ENCODE measurements at places on chromosomes 2 and 18.

DNA sequence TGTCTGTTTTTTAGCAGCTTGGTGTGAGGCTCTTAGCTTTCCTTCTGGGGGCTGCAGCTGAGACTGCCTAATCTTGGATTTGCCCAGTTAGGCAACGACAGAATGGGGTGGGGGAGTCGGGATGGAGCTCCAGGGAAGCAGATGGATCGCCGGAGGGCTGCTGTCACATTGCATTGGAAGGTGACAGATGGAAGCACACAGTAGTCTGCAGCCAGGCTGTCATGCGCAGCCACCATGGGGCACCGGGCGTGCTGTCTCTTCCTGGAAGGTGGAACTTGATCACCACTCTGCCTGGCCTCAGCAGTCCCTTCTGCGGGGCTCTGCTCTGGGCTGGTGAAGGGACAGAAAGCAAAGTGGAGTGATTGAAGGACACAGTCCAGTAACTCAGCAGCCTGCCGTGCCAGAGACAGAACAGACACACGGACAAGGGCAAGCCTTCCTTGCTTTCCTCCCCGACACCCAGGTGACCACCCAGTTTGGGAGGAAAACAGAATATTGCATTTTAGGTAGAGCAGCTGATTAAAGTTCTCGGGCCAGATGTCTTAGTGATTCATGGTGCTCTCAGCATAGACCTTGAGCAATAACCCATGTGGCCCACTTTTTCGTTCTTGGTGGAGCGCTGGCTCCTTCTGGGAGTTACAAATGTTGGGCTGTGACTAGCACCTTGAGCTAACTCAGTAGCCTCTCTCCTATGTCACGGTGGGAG, 40.9 kb downstream of the RNF144A start:
- H3K27me3 ChIP-seq = no peaks in the 10 kb centered on the region
- H3K4me1 ChIP-seq = no peaks in the 10 kb centered on the region
- H3K4me3 ChIP-seq = no peak overlapping the region
- no peaks in the 10 kb centered on the region for H3K36me3 ChIP-seq
- no peak for DNase-seq

DNA sequence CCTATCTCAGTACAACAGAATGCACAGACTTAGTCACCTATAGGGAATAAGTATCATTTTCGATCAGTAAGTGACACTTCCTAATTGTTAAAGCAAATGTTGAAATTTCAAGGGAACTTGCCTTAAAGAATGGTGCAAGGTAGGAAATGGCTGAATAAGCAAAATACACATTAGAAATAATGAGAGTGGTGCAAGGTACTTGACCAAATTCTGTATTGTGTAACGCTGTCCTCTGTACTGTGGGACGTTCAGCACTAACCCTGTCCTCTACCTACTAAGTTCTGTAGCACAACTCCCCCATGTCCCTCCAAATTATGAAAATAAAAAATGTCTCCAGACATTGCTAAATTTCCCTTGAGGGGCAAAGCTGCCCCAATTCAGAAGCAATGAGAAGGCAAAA, 19.4 kb downstream of the MMADHC start:
- H3K27me3 ChIP-seq = no peaks in the 10 kb centered on the region
- peaks cover 42% of the 10 kb centered on the region for H3K36me3 ChIP-seq
- DNase-seq = no peak
- no peak overlapping the region for H3K4me3 ChIP-seq

- no peak overlapping the region for H3K27ac ChIP-seq
- no peak for DNase-seq
- H3K4me1 ChIP-seq = peaks cover 5% of the 10 kb centered on the region
Measured at GRCh38 chr2:72572501-72572900, 253.3 kb downstream of the EXOC6B start.

DNA sequence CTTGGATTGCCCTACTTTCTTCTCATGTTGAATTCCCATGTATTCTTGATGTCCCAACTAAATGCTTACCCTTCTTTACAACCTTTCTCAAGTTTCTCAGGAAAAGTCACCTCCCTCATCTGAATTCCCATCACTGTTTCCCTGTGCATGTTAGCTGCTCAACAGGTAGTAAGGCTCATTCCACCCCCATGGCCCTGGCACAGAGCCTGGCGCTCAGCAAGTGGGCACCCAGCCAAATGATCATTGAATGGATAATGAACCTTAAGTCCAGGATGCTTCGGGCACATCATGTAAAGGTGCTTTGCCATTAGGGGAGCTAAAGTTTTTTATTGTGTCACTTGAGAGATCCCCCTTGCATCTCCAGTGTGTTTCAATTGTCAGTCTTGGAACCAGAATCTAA, 124.0 kb downstream of the PKP4 start:
- no peaks in the 10 kb centered on the region for H3K36me3 ChIP-seq
- H3K4me3 ChIP-seq = no peak overlapping the region
- H3K4me1 ChIP-seq = no peaks in the 10 kb centered on the region
- DNase-seq = no peak
- H3K27me3 ChIP-seq = no peaks in the 10 kb centered on the region

GRCh38 chr18:47627030-47627429, 303.4 kb downstream of the SMAD2 start:
- no peak overlapping the region for H3K4me3 ChIP-seq
- H3K36me3 ChIP-seq = no peaks in the 10 kb centered on the region
- H3K4me1 ChIP-seq = no peaks in the 10 kb centered on the region
- H3K27ac ChIP-seq = no peak overlapping the region
- no peaks in the 10 kb centered on the region for H3K27me3 ChIP-seq

- no peaks in the 10 kb centered on the region for H3K27me3 ChIP-seq
- DNase-seq = no peak
- H3K4me1 ChIP-seq = no peaks in the 10 kb centered on the region
- H3K27ac ChIP-seq = no peak overlapping the region
- no peaks in the 10 kb centered on the region for H3K36me3 ChIP-seq
Measured at GRCh38 chr2:140639628-140640027, 1491.2 kb downstream of the LRP1B start.

DNA sequence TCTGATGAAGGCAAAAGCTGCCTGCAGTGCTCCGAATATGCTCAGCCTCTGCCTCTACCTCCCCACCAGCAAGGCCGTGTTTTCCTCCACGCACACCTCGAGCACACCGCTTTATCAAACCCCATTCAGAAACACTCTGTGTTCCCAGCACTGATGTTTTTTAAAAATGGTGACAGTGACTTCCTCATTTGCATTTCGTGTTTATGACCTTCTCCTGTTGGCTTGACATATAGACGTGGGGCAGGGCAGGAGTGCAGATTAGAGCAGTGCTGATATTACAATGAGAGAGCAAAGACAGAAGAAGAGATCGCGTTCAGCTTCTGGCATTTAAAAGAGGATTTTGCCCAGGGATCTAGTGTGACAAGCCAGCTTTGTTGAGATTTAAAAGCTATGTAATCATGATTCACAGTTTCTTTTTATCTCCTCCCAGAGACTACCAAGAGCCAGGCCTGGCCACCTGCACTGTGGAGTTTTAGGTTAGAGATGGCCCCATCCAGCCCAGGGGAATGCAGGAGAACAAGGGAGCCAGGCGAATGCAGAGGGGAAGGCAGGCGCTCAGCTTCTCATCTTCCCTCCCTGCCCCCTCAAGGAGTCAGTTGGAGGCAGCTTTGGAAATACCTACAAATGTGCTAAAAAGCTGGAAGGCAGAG, 61.5 kb upstream of the NEDD4L start:
- no peaks in the 10 kb centered on the region for H3K27me3 ChIP-seq
- no peaks in the 10 kb centered on the region for H3K36me3 ChIP-seq

DNA sequence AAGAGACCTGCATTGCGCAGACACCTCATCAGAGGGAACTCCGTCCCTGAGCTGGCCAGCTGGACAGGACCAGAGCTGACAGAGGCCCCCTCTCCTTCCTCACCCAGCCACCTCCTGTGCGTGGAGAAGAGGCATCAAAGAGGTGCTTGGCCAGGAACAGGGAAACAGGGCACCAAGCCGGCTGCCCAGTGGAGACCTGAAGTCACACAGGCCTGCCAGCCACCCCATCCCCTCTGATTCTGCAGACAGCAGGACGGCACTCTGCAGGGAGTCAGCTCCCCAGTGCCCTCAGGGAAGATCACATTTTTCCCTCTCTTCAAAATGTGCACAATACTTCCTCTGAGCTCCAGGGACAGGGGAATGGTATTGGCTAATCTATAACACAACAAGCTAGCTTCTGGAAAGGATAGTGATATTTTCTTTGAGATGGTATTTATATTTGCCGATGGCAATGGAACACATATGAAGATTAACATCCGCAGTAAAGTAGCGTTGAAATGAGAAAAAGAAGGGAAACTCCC, 30.5 kb downstream of the SLC1A4 start:
- no peaks in the 10 kb centered on the region for H3K27me3 ChIP-seq
- no peak overlapping the region for H3K27ac ChIP-seq
- peaks cover 3% of the 10 kb centered on the region for H3K4me1 ChIP-seq
- peaks cover 22% of the 10 kb centered on the region for H3K36me3 ChIP-seq
- no peak overlapping the region for H3K4me3 ChIP-seq
- no peak for DNase-seq

DNA sequence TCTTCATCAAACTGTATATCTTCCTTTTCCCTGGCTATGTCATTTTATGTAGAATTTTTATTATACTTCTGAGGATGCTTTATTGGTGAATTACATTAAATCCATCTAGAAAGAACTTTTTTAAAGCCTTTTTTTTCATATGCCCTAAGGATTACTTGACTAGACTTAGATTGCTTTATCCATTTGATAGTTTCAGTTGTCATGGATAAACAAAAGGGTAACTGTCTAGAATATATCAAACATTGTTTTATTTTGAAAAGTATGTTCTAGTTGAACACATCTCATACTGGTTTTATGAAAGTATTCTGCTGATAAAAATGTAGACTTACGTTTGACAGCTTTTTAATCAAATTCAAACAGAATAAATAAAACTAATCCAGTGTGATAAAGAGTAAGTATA, 639.8 kb downstream of the ARHGAP15 start:
- no peak for DNase-seq
- H3K27me3 ChIP-seq = no peaks in the 10 kb centered on the region
- no peaks in the 10 kb centered on the region for H3K4me1 ChIP-seq
- H3K36me3 ChIP-seq = no peaks in the 10 kb centered on the region
- H3K27ac ChIP-seq = no peak overlapping the region

DNA sequence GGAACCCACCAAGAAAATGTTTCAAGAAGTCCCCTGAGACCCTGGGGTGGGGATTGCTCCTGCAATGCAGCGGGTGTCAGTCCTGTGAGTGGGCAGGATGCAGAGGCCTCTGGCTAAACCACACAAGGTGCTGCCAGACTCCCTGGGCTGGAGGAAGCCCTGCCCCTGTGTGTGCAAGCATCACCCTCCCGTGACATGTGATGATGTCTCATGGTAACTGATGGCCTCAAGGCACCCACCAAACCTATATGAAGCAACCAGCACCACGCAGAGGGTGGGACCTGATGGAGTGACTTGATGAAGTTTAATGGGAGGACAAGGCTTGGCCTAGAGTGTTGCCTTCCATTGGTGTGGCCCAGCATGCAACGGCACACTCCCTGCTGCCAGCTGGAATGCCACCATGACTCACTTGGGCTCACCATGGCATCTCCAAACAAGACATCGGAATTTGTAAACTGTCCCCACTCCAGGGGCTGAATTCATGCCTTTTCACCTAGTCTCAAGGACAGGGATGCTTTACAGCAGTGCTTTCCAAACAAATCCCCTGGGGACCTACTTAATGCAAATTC, 8.7 kb upstream of the SLC14A1 start:
- no peaks in the 10 kb centered on the region for H3K4me1 ChIP-seq
- H3K36me3 ChIP-seq = no peaks in the 10 kb centered on the region
- no peaks in the 10 kb centered on the region for H3K27me3 ChIP-seq
- no peak overlapping the region for H3K27ac ChIP-seq
- no peak overlapping the region for H3K4me3 ChIP-seq
- DNase-seq = no peak

DNA sequence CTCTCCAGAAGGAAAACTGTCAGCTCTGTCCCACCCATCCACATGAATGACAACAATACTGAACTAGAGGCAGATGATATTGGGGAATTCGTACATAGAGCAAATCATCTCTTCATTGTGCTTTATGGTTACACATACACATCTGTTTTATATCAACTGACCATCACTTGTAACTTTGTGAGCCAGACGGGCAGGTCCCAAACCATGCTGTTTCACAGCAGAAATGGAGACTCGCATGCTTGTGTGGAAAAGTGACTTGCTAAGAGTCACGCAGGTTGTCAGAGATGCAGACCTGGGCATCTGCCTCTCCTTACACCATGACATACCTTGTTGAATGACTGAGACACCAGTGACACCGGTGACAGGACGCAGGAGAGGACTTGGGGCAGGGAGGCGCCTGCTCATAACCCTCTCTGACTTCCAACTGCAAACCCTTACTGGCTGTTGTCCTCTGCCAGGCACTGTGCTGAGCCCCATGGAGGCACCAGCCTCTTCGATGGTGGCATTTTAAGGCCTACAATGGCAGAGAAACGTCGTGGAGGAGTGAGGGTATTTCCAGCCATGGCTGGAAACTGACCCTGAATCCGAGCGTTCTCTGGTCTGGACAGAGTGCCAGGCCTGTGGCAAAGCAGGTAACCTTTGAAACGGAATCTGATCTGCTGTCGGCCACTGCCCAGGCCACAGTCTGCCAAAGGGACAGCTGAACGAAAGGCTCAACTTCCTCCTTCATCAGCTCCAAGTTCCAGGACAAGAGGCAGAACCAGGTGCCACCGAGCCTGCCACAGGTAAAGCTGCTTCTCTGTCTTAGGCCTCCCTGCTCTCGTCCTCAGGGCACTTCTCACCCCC, 26.9 kb upstream of the ROCK2 start:
- no peak overlapping the region for H3K27ac ChIP-seq
- no peak for DNase-seq
- no peaks in the 10 kb centered on the region for H3K27me3 ChIP-seq
- no peaks in the 10 kb centered on the region for H3K36me3 ChIP-seq

DNA sequence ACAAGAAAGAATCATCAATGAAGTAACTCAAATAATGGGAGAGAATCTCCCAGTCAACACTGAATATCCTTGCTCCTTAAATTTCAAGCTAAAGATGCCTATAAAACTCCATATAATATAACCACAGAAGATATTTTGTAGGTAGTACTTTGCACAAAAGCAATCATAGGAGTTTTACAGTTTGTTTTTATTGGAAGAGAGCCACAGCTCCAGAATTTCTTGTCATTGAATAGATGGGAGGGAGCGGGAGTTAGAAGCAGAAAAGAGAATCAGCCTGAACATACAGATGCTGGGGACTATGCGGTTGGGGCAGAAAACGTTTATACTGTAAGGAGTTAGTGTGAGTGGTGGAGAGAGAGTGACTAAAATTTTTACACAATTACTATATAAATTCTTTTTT, 18.3 kb upstream of the SMAD4 start:
- no peaks in the 10 kb centered on the region for H3K36me3 ChIP-seq
- DNase-seq = no peak
- H3K27me3 ChIP-seq = no peaks in the 10 kb centered on the region
- H3K4me3 ChIP-seq = no peak overlapping the region
- H3K27ac ChIP-seq = no peak overlapping the region

GRCh38 chr18:35246831-35247230, 6.0 kb downstream of the ZNF397 start:
- no peak overlapping the region for H3K4me3 ChIP-seq
- no peak for DNase-seq
- H3K36me3 ChIP-seq = peaks cover 66% of the 10 kb centered on the region
- no peak overlapping the region for H3K27ac ChIP-seq
- peaks cover 6% of the 10 kb centered on the region for H3K4me1 ChIP-seq

GRCh38 chr2:62660087-62660486, 45.4 kb upstream of the EHBP1 start:
- H3K36me3 ChIP-seq = no peaks in the 10 kb centered on the region
- H3K4me3 ChIP-seq = no peak overlapping the region
- no peak overlapping the region for H3K27ac ChIP-seq
